ENCODE measurements at places on chromosomes 6 and 20. TPM values are rescaled to one million over a fixed set of nuclear protein-coding genes. Genes with fewer than 3 reads are reported as not detected.

DNA sequence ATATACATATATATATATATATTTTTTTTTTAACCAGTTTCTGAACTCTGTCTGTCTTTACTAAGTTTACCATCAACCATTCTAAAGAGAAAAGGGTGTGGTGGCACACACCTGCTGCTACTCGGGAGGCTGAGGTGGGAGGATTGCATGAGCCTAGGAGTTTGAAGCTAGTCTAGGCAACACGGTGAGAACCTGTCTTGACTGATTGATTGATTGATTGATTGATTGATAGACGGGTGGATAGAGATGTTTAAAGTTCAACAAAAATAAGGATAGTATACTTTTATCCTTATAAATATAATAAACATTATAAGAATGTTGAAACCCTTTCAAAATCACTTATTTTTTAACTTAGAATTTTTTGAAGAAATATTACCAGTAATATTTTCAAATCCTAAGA lies 30.2 kb downstream of the CEP57L1 start:
- DNase-seq, result no peak

DNA sequence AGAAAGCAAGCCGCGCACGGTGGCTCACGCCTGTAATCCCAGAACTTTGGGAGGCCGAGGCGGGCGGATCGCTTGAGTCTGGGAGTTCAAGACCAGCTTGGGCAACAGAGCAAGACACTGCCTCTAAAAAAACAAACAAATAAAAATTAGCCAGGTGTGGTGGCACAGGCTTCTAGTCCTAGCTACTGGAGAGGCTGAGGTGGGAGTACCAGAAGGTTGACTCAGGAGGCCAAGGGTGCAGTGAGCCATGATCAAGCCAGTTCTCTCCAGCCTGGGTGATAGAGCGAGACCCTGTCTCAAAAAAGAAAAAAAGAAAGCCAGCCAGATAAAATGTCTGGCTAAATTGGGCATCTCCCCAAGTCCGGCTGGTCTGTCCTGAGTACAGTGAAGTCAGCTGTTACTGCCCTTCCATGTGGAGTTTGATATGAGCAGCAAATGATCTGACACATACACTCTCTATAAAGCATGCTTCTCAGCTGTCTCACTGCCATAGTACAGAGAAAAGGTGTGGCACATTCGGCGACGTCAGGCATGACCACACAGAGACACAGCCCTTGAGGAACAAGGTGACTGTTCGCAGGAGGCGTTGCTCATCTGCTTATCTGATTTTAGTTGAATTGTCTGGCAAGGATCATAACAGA lies 13.0 kb downstream of the CD83 start:
- no peak for DNase-seq

- DNase-seq, result no peak
Observed at GRCh38 chr6:52539607-52540006, 37.3 kb downstream of the TRAM2 start.

GRCh38 chr20:36225666-36226065 lies 10.6 kb upstream of the AAR2 start:
- no peak for DNase-seq

GRCh38 chr20:39706184-39706663 lies 744.1 kb downstream of the DHX35 start:
- no peak for DNase-seq

GRCh38 chr6:18978337-18979128 lies 591.4 kb downstream of the RNF144B start:
- DNase-seq, result no peak

GRCh38 chr6:133740218-133740617 lies 148.7 kb upstream of the TCF21 start:
- no peak for DNase-seq

DNA sequence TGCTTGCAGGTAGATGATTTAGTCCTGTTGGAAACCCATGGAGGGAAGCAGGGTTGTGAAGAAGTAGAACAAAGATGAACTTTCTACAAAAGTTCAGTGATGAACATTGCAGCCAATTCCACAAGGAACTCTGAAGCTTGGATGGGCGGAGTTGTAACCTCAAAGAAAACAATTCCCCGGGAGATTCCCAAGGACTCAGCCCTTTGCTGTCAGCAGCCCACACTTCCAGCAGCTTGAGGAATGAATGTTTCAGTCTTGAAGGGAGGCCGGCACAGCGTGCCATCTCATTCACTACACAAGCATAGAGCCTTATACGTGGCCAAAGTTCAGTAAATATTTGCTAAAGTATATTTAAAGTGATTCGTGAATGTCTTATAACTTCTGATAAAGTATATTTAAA lies 269.4 kb downstream of the NKAIN2 start:
- no peak for DNase-seq

GRCh38 chr20:10665791-10666190 lies 8.0 kb downstream of the JAG1 start:
- DNase-seq, result no peak

DNA sequence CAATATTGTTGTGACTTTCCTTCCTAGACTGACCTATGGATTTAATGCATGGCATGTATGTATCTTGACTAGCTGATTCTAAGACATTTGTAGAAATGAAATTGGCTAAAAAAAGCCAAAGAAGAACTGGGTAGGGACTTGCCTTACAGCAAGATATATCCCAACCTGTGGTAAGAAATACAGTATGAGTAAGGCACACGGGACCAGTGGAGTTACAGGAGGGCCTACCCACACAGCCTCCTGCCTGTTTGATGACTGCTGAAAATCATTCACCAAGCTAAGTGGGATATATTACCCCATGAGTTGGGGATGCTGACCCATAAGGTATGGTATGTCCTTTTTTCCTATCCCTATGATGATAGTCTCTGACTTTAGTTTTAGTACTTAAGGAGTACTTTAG lies 112.2 kb downstream of the INSM1 start:
- DNase-seq, result no peak

DNA sequence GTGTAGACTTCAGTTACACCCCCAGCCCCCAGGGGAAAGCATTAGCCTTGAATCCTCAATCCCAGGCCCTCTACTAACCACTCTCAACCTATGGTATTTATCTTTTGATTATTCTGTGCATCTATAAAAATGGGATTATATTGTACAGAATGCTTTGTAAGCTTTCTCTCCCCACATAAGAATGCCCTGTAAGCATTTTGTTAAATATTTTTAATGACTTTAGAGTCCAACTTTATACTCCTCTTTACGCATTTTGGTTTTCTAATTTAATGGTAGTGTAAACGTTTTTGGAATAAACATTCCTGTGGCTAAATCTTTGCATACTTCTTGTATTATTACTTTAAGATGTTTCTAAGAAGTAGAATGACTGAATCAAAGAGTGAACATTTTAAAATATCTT lies 35.4 kb downstream of the FBXO9 start:
- DNase-seq, result no peak

- DNase-seq, result no peak
Observed at GRCh38 chr6:34595332-34596184, 39.4 kb upstream of the SPDEF start.

- no peak for DNase-seq
Observed at GRCh38 chr6:144415835-144416237, 130.7 kb downstream of the UTRN start.

DNA sequence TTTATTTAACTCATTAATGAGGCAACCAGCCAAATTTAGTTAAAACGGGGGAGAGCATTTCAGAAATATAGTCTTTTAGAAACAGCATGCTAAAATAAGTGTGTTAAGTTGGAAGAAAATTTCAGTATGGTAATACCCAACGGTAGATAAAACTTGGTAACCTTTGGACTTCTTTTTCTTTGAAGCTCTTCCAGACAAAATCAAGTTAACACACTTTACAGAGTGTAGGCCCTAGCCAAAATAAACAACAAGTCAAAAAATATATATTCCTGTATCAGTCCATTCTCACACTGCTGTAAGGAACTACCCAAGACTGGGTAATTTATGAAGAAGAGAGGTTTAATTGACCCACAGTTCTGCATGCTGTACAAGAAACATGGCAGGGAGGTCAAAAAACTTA lies 279.6 kb downstream of the HIVEP2 start:
- no peak for DNase-seq

DNA sequence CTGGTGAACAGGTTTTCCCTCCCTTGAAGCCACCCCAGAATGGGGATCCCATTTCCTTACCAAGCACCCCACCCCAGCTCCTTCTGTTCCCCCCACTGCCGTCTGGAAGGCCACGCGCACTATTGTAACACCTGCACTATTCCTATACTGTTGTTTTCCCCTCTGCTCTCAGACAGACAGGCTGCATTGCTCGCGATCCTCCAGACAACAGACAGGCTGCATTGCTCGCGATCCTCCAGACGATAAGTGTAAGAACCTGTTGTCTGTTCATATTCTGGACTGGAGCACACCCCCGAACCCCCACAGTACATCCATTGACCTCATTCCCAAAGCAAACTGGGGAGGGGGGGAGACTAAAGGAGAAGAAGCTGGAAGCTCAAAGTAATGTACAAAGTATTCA lies 72.7 kb downstream of the LY86 start:
- DNase-seq, result no peak

DNA sequence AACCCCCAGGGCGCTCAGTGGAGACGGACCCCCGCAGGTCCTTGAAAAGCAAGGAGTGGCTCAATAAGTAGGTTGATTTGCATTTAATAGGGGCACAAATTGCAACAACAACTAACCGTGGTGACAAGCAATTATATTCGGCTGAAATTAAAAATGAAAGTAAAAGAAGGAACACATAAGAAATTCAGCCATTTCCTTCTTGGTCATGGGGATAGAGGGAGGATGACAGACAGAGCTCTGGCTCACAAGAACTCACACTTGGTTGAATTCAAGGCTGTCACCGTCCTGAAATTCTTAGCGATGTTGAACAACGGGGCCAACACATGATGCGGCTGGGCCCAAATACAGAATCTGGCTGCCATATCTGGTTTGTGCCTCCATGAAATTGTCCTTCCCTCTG lies 129.0 kb downstream of the EDN3 start:
- DNase-seq, result no peak

- no peak for DNase-seq
Observed at GRCh38 chr20:2557873-2558580, 21.7 kb downstream of the TMC2 start.

Gene MMS22L
- 6.0 TPM for polyA plus RNA-seq

Gene OXT
- 0.50 TPM for polyA plus RNA-seq

Gene BFSP1
- not detected for polyA plus RNA-seq

Gene LY6G5B
- not detected for polyA plus RNA-seq

Gene CPXM1
- not detected for polyA plus RNA-seq

Gene ADAT2
- 1.4 TPM for polyA plus RNA-seq

Gene ADAM33
- not detected for polyA plus RNA-seq
